ENCODE measurements at places on chromosomes 11 and 22. TPM values are rescaled to one million over a fixed set of nuclear protein-coding genes. Genes with fewer than 3 reads are reported as not detected.

GRCh38 chr22:27242917-27243589 lies 558.5 kb downstream of the MN1 start:
- no peak overlapping the region for H3K4me3 ChIP-seq
- H3K4me1 ChIP-seq, result peaks cover 40% of the 10 kb centered on the region
- no peaks in the 10 kb centered on the region for H3K36me3 ChIP-seq
- H3K27ac ChIP-seq, result peak overlapping the region; percentile 84
- no peaks in the 10 kb centered on the region for H3K27me3 ChIP-seq

MMP27 gene
- total RNA-seq, result not detected

HTR3B gene
- not detected for total RNA-seq

- peak; percentile 65 for DNase-seq
- H3K27ac ChIP-seq, result peak overlapping the region; percentile 11
- H3K27me3 ChIP-seq, result no peaks in the 10 kb centered on the region
- no peak overlapping the region for H3K4me3 ChIP-seq
- H3K4me1 ChIP-seq, result peaks cover 20% of the 10 kb centered on the region
Observed at GRCh38 chr22:40728731-40729189, 49.5 kb downstream of the MCHR1 start.

DNA sequence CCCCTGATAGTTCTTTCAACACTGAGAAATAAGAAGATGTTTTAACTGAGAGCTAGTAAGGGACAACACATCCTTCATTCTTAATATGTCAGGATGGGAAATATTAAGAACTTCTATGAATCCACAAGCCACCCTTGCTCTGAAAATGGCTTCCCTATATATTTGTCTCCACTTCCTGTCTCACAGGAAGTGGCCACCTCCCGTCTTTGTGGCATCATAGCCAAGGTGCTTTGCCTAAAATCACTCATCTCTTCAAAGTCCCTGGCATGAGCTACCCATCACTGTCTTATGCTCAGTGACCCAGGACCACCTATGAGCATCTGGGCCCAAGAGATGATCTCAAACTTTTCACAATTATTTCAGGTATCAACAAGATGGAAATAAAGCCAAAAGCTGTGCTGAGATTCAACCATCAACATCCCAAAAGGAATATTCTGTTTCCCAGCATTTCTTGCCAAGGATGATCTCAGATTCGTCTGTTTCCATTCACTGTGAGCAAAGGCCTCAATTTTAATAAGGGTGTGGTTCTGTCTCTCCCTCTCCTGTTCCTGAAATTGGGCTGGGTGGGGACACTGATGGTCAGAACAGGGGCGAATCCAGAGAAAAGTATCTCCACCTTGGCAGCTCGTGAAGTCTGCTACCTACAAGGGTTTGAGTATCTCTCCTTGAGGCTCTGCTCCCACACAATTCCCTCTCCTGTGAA lies 493.9 kb downstream of the MN1 start:
- H3K27ac ChIP-seq, result no peak overlapping the region
- H3K27me3 ChIP-seq, result no peaks in the 10 kb centered on the region
- peaks cover 10% of the 10 kb centered on the region for H3K4me1 ChIP-seq
- H3K4me3 ChIP-seq, result no peak overlapping the region

DNA sequence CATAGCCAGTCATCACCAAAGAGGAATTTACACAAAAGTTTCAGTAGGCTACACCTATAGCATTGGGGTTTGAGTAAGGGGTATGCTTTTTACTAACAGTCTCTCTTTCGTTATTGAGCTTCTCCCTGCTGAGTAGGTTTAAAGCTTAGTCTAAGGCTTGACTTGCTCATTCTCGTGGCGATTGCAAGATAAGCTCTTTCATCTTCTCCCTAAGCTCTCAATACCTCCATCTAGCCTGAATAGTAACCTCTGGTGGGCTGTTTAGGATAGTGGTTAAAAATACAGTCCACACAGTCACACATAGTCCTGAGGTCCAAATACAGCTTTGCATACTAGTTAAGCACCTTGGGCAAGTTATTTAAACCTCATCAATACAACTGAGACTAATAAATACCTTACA lies 65.6 kb downstream of the IMMP1L start:
- DNase-seq, result no peak
- no peaks in the 10 kb centered on the region for H3K36me3 ChIP-seq
- H3K27ac ChIP-seq, result no peak overlapping the region
- H3K4me3 ChIP-seq, result no peak overlapping the region
- no peaks in the 10 kb centered on the region for H3K27me3 ChIP-seq

DNA sequence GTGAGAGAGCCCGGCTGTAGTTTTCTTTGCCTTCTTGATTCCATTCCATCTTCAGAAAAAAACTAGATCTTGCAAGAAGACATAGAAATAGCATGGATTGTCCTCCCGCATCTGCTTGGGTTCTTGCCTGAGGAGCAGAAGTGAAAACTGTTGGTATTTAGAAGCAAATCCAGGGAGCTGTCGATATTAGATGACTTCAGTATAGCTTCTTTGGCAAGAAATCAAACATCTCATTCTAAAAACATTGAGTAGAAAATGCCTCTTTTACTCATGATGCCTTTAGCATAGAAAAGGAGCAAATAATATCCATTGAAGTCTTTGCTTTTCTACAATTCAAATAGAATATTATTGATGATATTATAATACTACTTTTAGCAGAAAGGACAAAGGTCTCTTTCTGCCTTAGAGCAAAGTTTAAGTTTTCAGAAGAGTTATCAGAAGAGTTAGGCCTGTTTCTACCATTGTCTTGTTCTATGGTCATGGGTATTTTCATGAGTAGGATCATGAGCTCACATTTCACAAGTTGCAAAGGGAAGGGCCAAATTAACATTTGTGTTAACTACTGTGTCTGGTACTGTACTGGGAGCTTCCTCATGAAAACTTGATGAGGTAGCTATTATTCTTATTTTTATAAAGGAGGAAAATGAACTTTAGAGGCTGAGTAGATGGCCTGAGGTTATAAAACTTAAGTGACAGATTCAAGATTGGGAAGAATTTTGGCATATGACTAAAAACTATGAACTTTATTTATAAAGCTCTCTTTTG lies 49.7 kb downstream of the EXT2 start:
- no peak overlapping the region for H3K27ac ChIP-seq
- H3K27me3 ChIP-seq, result no peaks in the 10 kb centered on the region
- H3K4me1 ChIP-seq, result peaks cover 9% of the 10 kb centered on the region
- no peak overlapping the region for H3K4me3 ChIP-seq

DNA sequence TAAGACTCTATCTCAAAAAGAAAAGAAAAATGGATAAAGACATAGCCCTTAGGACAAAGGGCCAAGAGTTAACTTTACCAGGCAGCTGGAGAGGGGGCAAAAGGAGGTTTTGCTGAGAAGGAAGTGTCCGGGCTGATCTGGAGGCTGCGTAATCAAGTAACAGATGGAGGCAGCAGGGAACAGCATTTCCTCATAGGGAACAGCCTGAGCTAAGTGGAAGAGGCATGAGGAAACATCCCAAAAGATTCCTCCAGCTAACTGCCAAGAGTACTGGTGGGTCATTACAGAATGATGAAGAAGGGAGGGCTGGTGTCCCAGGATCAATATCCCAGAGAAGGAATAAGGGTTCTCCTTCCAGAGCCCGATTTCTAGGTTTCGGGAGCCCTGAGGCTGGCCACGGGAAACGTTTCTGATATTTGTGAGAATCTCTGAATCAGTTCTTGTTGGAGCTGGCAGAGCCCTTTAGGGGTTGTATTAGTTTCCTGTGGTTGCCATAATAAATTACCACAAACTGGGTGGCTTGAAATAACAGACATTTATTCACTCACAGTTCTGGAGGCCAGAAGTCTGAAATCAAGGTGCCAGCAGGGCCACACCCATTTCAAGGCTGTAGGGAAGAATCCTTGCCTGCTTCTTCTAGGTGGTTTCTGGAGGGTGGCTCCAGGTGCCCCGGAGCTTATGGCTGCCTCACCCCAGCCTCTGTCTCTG lies 21.2 kb downstream of the LIF start:
- no peaks in the 10 kb centered on the region for H3K27me3 ChIP-seq
- H3K4me3 ChIP-seq, result no peak overlapping the region
- H3K4me1 ChIP-seq, result peaks cover 9% of the 10 kb centered on the region
- DNase-seq, result no peak

OSBP2 gene
- total RNA-seq, result 4.2 TPM

GRCh38 chr11:41713030-41713429 lies 253.6 kb upstream of the LRRC4C start:
- H3K27ac ChIP-seq, result no peak overlapping the region
- H3K36me3 ChIP-seq, result no peaks in the 10 kb centered on the region
- H3K4me1 ChIP-seq, result no peaks in the 10 kb centered on the region
- no peak for DNase-seq
- H3K27me3 ChIP-seq, result no peaks in the 10 kb centered on the region
- no peak overlapping the region for H3K4me3 ChIP-seq

DNA sequence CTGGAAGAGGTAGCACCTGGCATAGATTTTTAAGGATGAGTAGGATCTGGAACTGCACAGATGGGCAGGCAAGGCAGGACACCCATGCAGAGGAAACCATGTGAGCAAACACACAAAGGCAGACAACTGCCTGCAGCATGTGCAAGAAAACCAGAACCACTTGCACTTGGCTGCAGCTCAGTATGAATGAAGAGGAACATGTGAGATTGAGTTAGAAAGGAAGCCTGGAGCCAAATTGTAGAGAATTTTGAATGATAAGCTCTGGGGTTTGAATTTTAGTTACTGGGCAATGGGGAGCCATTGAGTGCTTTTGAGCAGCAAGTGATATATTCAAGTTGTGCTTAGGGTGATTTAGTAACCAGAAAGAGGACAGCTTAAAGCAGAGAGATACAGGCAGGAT lies 583.4 kb downstream of the SOX6 start:
- DNase-seq, result no peak
- no peak overlapping the region for H3K27ac ChIP-seq
- H3K27me3 ChIP-seq, result no peaks in the 10 kb centered on the region
- peaks cover 27% of the 10 kb centered on the region for H3K4me1 ChIP-seq
- no peak overlapping the region for H3K4me3 ChIP-seq

- no peak for DNase-seq
- H3K36me3 ChIP-seq, result no peaks in the 10 kb centered on the region
- no peaks in the 10 kb centered on the region for H3K27me3 ChIP-seq
- no peak overlapping the region for H3K4me3 ChIP-seq
- H3K27ac ChIP-seq, result no peak overlapping the region
Observed at GRCh38 chr11:100691896-100692653, 5.0 kb downstream of the ARHGAP42 start.

- no peak for DNase-seq
- no peak overlapping the region for H3K27ac ChIP-seq
- H3K4me1 ChIP-seq, result peaks cover 9% of the 10 kb centered on the region
- H3K27me3 ChIP-seq, result no peaks in the 10 kb centered on the region
- H3K4me3 ChIP-seq, result no peak overlapping the region
Observed at GRCh38 chr11:34972892-34973291, 56.5 kb downstream of the PDHX start.

TRIM49 gene
- total RNA-seq, result not detected

OR5A1 gene
- total RNA-seq, result not detected

DNA sequence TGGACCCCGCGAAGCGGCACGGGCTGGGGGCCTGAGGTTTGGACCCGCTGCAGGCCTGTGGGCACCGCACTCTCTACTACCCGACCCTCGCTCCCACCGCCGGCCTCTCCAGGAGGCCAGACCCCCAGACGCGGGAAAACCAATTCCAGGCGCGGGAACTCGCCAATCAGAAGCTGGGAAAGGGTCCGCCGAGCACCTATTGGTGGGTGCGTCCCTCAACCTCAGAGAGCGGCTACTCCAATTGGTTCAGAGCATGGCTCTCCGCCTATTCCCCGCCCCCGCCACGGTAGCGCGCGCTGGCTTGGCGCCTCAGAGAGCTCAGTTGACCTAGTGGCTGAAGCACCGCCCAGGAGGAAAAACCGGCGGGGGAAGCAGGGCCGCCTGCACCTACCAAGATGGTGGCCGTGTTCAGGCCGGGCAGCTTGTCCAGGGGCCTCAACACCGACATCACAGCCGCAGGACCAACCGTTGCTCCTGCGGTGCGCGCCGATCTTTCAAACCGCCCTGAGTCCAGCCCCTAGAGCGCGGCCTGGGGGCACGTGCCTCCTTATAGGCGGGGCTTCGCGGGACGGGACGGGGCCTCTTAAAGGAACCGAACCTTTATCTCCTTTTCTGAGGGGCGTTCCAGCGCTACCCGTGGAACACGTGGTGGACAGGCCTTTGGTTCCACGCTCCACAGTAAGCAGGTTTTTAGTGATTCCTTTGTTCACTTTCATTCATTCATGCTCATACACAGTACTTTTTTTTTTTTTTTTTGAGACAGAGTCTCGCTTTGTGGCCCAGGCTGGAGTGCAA lies at the start of gene CENPM:
CENPM (minus strand) TSS at position 524 of the 795 bp plus-strand sequence; CDS start at position 448, 76 bp downstream.
- no peaks in the 10 kb centered on the region for H3K27me3 ChIP-seq
- H3K36me3 ChIP-seq, result no peaks in the 10 kb centered on the region
- H3K4me1 ChIP-seq, result peaks cover 11% of the 10 kb centered on the region
- peak within 1 kb of the TSS; percentile 47 for H3K4me3 ChIP-seq
- peak; percentile 97 for DNase-seq
- H3K27ac ChIP-seq, result peak within 1 kb of the TSS; percentile 81

KRTAP5-9 gene
- not detected for total RNA-seq

OR5L2 gene
- not detected for total RNA-seq

DNA sequence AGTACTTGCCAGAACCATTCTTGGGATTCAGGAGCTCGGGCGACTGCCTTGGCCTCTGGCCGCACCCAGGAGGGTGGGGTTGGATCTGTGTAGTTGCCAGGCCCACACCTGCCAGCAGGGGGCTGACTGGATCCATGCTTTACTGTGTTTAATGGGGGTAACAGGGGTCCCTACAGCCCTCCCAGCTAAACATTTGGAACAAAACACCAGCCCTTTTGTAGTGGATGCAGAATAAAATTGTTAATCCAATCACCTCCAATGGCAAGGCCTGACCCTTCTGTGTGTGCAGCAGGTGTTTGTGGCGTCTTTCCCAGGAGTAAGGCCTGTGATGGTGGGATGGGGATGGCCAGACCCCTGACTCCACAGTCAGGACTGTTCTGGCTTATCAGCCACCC lies 22.5 kb downstream of the SUN2 start:
- peak; percentile 69 for DNase-seq
- H3K27ac ChIP-seq, result peak overlapping the region; percentile 72
- no peaks in the 10 kb centered on the region for H3K27me3 ChIP-seq
- H3K4me1 ChIP-seq, result no peaks in the 10 kb centered on the region

DNA sequence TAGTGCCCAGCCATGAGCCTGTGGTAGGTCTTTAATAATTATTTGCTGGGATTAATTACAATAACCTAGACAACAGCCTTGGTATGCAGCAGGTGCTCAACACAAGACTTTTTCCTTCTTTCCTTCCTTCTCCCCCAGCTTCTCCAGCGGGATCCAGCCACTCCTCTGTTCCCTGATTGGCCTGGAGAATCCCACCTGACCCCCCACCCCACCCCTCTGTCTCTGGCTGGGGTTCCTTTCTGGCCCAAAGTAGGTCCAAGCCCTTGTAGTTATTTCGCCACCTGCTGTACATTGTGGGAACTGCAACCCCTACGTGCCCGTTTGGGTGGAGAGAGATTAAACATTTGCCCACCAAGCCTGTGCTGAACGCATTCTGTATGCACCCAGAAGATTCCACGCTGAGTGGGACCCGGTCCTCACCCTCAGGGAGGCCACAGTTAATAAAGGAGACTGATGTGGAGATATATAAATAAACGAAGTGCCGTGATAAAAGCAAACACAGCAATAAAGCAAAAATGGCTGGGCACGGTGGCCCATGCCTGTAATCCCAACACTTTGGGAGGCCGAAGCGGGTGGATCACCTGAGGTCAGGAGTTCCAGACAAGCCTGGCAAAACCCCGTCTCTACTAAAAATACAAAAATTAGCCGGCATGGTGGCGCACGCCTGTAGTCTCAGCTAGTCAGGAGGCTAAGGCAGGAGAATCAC lies 32.1 kb upstream of the DGKZ start:
- peak overlapping the region; percentile 14 for H3K27ac ChIP-seq
- no peaks in the 10 kb centered on the region for H3K27me3 ChIP-seq
- no peak overlapping the region for H3K4me3 ChIP-seq
- no peaks in the 10 kb centered on the region for H3K4me1 ChIP-seq

GRCh38 chr11:61700212-61700611 lies 20.0 kb downstream of the DAGLA start:
- H3K36me3 ChIP-seq, result peaks cover under 1% of the 10 kb centered on the region
- H3K27ac ChIP-seq, result no peak overlapping the region
- no peak for DNase-seq
